ENCODE measurements at places on chromosomes 13 and 19.

- peak; percentile 14 for DNase-seq
Observed at GRCh38 chr19:5369962-5370367, 29.4 kb upstream of the PTPRS start.

GRCh38 chr19:4304538-4305256 is at the start of gene FSD1:
Gene FSD1, plus strand, starts transcription at chr19:4304598. Its CDS starts 149 bp downstream, at chr19:4304747.
- peak; percentile 28 for DNase-seq

GRCh38 chr13:111115965-111116521 is 933 bp downstream of the ARHGEF7 start:
- peak; percentile 94 for DNase-seq

GRCh38 chr13:99153219-99153618 is 47.4 kb upstream of the UBAC2 start:
- no peak for DNase-seq

DNA sequence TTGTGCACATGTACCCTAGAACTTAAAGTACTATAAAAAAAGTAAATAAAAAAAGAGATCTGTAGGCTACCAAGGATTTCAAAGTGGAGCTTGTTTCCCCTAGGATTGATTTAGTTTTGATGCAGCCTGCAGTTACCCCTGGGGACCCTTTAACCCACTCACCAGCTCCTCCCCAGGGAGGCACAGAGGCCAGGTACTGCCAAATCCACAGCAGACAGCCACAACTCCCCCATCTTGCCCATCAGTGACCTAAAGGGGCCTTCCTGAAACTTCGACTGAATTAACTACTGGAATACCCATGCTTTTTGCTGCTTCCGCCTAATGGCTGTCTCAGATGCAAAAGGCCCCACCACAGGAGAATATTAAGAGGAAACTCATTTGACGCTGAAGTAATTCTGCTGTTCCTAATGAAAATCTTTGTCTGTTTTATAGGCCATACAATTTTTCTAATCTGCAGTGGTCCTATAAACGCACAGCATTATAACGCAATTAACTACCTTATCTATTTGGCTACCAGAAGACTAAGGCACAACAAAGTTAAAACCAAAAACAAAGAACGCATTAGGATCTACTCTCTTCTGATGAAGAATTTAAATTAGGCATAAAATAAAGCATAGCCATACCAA is 95.0 kb downstream of the FOXO1 start:
- no peak for DNase-seq

- peak; percentile 4 for DNase-seq
Observed at GRCh38 chr13:20709782-20710181, 6.3 kb downstream of the IL17D start.

- no peak for DNase-seq
Observed at GRCh38 chr13:50574731-50575130, 268.8 kb downstream of the DLEU7 start.

GRCh38 chr13:38880397-38880796 is 110.2 kb downstream of the STOML3 start:
- DNase-seq, result no peak

DNA sequence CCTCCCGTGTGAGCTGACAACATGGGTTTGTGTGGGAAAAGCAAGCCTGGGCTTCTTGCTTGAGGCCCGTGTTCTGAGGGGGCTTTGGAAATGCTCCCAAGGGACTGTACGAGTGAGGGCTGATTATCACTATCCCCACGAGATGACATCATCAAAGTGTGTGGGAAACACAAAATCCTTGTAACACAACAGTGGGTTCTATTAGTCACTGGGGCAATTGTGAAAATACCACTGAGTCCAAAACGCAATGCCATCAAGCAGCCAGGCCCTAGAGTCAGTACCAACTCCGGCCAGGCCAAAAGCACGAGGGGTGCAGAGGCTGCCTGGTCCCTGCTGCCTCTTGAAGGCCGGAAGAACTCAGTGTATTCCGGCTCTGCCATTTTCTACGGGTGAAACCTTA is 29.6 kb downstream of the CAPS start:
- DNase-seq, result peak; percentile 93

DNA sequence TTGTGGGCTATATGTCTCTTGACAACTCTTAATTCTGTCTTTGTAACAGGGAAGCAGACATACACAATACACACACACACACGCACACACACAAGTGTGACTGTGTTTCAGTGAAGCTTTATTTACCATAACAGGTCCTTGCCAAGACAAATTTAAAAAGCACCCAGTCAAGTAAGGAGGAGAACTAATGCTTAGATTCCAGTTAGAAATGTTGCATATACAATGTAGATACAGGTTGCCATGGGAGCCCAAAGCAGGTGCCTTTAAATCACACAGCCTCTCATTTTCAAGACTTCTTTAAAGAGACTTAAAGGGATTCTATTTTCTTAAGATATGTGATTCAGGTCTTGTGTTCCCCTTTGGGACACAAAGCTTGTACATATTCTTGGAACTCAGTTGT is 1551.9 kb downstream of the EFNB2 start:
- DNase-seq, result no peak

DNA sequence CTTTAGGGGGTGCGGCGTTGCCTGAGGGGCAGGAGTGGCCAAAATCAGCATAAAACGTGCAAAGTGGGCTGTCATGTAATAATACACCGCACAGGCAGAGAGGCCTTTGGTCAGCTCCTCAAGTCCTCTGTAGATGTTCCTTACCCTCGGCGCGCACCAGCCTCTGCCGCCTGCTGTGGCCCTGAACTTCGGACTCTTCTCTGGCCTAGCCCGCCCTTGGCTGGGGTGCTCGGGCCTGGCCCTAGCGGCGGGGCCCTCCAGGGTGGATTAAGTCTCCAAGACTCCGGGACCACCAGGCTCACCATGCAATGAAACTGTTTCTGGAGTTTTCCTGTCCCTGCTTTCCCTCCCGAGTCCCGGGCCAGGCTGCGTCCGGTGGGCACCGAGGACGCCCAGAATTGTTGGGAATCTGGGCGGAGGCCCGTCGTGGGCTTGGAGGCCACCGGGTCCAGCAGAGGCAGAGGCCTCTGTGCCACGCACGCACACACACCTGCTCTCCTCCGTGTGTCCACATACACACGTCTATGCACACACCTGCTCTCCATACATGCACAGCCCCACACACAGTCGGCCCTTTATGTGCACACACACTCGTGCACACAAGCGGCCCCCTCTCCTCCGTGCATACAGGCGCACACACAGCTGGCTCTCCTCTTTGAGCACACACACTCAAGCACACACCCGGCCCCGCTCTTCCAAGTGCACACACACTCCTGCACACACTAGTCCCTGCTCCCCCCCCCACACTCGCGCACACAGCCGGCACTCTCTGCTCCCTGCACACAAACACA is 1.5 kb upstream of the TFDP1 start:
- no peak for DNase-seq

GRCh38 chr13:40094056-40094455 is 438.6 kb downstream of the COG6 start:
- no peak for DNase-seq

DNA sequence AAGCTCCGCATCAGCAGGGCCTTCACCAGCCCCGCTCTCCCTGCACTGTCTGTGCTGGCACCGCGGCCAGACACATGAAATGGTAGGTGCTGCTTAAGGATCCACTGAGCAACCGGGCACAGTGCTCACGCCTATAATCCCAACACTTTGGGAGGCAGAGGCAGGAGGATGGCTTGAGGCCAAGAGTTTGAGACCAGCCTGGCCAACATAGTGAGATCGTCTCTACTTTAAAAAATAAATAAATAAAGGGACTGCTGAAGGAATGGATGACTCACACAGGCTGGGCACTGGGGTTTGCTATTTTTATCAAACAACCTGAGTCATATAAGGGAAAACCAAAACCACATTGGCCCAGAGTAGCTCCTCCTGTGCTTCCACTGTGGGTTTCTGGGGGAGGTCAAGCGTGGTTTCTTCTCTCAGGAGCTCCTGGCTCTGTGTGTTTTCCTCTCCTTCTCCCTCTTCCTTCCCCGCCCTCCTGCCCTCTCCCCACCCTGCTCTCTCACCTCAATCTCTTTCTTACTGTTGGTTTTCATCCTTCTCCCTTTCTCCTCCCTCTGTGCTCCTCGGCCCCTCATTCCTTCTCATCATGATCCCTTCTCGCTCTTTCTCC is 21.3 kb downstream of the VRK3 start:
- peak; percentile 95 for DNase-seq

DNA sequence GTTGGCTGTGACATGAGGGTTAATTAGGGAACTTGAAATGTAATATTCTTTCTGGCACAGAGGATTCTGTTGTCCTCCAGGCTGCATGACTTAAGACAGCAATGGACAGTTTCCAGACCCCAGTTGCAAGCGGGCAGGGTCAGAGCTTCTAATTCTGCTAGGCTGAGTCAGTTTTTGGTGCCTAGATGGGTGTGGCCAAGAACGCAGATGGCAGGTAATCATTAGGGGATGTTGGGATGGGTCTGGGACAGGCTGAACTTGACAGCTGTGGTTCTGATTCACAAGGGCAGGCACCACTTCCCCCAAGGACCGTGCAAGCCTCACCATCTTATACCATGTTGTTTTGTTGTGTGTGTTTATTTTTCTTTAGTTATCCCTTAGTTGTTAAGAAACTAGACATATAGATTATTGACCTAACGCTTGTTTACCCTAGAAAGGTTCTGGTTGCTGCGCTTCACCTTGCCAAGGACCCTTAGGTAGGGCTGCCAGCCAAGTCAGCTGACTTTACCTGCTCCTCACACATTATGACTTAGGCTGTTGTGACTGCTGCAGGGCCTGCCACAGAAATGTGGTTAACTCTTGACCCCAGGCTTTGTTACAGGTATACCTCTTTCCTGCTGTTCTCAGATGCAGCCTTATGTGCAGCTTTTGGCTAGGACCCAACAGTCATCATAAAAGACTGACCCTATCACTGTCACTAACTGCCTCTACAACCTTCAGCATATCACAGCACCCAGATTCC is 117.7 kb upstream of the KLF12 start:
- no peak for DNase-seq

- DNase-seq, result no peak
Observed at GRCh38 chr19:13302526-13303270, 152.5 kb downstream of the IER2 start.

DNA sequence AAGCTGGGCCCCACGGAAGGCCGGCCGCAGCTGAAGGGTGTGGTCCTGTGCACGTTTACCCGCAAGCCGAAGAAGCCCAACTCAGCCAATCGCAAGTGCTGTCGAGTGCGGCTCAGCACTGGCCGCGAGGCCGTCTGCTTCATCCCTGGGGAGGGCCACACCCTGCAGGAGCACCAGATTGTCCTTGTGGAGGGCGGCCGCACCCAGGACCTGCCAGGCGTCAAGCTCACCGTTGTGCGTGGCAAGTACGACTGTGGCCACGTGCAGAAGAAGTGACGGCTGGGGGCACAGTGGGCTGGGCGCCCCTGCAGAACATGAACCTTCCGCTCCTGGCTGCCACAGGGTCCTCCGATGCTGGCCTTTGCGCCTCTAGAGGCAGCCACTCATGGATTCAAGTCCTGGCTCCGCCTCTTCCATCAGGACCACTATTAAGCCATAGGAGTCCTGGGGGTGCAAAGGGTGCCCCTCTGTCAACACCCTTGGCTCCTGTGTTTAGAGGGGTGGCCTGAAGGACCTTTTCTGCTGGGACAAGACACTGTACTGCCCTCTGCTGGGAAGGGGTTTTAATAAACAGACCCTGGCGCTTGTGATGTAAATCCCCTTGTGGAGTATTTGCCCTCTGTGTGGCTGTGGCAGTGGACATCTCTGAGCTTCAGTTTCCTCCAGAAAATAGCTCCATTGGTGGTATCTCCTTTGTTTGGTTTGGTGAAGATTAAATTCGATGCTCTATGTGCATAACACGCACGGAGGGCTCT is 1.9 kb downstream of the MRPS12 start:
- peak; percentile 59 for DNase-seq

DNA sequence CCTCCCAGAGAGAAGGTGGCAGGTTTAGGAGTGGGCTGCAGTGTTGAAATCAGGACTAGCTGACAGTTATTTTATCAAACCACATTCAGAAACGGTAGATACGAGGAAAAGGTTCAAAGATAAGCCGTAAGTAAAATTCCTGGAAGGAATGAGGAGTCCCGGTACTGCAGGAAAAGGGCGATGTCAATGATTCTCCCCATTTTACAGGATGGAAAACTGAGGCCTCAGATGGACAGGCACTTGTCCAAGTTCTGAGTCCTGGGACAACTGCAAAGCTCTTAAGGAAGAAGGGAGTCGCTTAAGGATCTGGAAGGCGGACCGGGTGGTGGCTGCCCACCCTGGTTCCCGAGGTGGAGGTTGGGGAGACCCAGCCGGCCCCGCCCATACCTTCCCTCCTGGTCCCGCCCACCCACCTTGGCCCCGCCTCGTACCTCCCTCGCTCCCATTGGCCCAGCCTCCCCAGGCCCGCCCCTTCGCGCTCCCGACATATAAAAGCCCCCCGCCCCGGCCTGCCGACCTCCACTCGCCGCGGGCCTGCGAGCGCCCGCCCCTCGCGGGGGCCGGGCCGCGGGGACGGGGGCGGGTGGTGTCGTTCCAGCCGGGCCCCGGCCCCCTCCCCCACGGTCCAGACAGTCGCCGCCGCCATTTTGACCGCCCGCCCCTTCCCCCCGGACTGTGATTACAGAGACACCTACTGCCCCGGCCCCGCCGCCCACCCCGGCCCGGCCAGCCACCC is 603 bp downstream of the RFX1 start:
- peak; percentile 88 for DNase-seq

- DNase-seq, result no peak
Observed at GRCh38 chr13:39422845-39423565, 180.0 kb downstream of the LHFPL6 start.

DNA sequence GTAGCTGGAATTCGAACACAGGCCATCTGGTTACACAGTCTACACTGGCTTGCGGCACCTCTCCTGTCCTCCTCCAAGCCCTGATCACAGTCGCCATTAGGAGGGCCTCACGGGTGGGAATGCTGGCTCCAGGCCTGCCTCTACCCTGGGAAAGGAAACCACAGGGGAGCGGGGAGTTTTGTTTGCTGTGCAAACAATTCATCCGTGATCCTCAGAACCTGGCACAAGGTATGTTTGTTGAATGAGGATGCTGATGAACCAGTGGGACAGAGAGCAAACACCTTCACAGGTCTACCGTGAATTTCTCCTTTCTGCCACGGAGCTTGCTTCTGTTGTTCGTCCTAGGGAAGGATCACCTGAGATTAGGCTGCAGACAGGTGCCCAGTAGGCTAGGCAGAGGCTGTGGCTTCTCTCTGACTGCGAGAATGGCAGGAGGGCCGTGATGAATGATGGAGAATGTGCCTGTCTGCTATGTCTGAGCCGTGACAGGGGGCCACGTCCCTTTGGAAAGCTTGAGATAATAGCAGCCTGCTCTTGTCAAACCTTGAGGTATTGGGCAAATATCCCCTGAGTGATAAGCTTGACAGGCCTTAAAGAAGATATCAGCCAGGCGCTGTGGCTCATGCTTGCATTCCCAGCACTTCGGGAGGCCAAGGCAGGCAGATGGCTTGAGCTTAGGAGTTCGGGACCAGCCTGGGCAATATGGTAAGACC is 36.7 kb downstream of the PIN1 start:
- no peak for DNase-seq

Measured in mesenchymal stem cell (in vitro differentiated cells and primary cell).